Jurkat, Clone E6-1 (cell line): ENCODE measurements at places on chromosomes 7 and 10.

DNA sequence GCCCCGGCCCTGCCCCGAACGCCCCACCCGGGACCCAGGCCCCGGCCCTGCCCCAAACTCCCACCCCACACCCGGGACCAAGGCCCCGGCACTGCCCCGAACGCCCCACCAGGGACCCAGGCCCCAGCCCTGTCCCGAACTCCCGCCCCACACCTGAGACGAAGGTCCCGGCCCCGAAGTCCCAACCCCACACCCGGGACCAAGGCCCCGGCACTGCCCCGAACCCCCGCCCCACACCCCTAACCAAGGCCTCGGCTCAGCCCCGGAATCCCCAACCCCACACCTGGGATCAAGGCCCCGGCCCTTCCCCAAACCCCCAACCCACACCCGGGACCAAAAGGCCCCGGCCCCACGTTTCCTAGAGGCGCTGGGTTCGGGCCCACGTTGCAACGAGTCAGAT, 1.1 kb upstream of the LARP4B start:
- DNase-seq, result no peak

- no peak for DNase-seq
Observed at GRCh38 chr7:102272917-102273748, 13.5 kb upstream of the SH2B2 start.

- DNase-seq, result no peak
Observed at GRCh38 chr7:37267251-37267650, 181.4 kb downstream of the ELMO1 start.

DNA sequence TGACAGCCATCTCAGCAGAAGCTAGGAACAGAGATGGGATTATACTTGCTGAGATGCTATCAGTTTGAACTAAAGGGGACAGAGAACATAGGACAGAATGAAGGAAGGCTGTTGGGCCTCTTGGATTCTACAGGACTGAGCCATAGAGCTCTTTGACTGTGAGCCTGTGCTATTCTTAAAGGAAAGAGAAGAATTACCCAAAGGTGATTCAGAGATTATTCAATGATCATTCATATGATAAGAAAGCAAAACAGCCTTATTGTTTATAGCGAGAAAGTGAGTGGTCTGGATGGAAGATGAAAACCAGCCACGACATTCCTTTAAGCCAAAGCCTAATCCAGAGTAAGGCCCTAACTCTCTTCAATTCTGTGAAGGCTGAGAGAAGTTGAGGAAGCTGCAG, 69.7 kb upstream of the NEUROD6 start:
- no peak for DNase-seq

DNA sequence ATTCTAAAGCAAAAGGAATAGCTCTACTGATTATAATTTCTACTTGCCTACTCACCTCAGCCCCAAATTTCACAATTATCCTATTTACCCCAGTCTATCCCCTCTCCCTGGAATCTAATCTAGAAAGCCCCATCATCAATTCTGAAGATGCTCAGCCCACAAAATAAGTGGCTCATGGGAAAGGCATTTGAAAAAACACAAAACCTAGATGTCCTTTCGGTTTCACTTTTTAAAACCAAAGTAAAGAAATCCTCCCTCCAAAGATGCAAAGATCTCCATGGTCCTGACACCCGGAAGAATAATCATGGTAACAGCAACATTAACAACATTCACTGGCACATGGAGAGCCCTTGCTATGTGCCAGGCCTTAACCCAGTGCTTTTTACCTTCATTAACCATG, 224.8 kb downstream of the FGFR2 start:
- DNase-seq, result no peak

DNA sequence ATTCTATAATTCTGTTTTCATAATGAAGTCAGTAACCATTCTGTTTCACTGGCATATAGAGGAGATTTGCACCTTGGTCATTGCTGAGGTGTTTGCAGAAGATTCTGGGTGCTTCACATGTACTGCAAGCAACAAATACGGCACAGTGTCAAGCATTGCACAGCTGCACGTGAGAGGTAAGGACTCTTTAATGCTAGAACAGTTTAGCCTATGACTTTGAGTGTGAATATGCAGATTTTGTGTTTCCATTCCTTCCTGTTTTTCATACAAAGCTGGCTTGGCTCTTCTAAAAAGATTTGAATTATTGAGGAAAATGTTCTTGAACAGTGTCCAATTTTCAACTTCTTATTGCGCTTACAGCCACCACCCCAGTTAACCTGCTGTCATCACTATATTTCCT, 56.4 kb downstream of the MYPN start:
- DNase-seq, result no peak

DNA sequence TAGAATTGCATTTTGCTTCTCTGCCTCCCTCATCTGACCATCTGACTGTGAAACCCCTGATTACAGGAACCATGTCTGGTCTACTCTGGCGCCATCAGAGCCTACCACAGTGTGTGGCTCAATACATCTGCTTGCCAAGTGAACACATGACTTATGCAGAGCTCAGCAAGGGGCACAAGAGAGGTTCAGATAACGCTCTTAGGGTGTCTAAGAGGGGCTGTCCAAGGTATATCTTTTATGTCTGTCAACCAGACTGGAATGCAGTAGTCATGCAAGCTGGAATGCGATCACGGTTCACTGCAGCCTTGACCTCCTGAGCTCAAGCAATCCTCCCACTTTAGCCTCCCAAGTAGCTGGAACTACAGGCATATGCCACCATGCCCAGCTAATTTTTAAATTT, 10.3 kb upstream of the RRP12 start:
- DNase-seq, result no peak

GRCh38 chr10:50846753-50847152, 38.7 kb downstream of the A1CF start:
- no peak for DNase-seq

DNA sequence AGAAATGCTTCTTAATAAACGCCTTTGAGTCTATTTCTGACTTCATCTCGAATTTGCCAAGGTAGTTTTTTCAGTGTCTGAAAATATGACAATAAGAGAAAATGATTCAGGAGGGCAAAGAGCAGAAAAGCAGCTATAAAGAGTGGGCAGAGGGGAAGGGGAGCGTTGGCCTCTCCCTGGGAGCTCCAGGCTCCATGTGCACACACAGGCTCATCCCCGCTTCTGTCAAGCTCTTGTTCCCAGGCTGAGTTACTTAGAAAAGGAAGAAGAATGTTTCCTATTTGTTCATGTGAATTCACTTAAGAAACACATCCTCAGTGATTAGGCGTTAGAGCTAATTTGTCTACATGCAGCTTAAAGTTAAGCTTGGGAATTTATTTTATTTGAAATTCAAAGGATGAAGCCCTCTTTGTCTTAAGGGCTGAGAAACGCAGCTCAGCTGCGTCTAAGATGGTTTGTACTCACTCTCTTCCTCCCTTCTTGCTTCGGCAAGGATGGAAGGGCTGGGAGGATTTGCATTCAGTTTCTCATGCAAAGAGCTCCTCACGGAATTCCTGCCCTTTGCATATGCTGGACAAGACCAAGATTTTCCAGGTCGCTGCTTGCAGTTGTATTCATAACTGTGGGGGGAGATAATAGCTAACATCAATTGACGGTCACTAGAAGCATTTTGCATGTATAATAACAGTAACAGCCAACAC, 29.0 kb upstream of the ATXN7L1 start:
- no peak for DNase-seq

- DNase-seq, result no peak
Observed at GRCh38 chr10:122457934-122458333, 3.4 kb upstream of the HTRA1 start.

- no peak for DNase-seq
Observed at GRCh38 chr10:29249018-29249417, 39.9 kb upstream of the LYZL1 start.

- DNase-seq, result no peak
Observed at GRCh38 chr7:152862006-152862405, 102.5 kb downstream of the ACTR3B start.

- peak; percentile 32 for DNase-seq
Observed at GRCh38 chr7:4753598-4754432, 21.6 kb upstream of the AP5Z1 start.

GRCh38 chr7:85290269-85290668, 103.4 kb upstream of the SEMA3D start:
- DNase-seq, result no peak
